ENCODE measurements at places on chromosomes 2 and 18.

- no peak for DNase-seq
Measured at GRCh38 chr2:163401481-163401880, 334.3 kb downstream of the FIGN start.

GRCh38 chr2:58866040-58866439, 624.9 kb upstream of the FANCL start:
- DNase-seq: no peak

- DNase-seq: no peak
Measured at GRCh38 chr2:54388076-54388475, 68.1 kb upstream of the SPTBN1 start.

DNA sequence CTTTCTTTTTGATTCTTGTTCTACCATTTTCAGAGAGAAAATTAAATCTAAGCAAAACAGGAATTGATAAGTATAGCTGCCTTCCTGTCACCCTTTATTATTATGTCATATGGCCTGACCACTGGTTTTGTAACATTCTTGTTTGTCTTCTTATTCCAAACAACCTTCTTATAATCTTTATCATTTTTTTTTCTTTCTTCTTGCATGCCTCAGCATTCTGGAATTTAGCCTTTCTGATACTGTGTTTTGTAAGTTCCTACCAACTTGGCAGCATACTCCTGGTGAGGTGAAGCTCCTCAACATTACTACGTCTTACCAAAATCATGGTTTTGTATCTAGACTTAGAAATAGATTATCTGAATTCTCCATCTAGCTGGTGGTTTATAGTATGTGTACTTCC, 199.2 kb downstream of the CAMKMT start:
- no peak for DNase-seq

- no peak for DNase-seq
Measured at GRCh38 chr2:19648583-19648982, 253.2 kb downstream of the TTC32 start.

GRCh38 chr18:13452388-13452811, 233.8 kb downstream of the LDLRAD4 start:
- no peak for DNase-seq

- DNase-seq: no peak
Measured at GRCh38 chr2:205073433-205074020, 528.3 kb downstream of the PARD3B start.

- DNase-seq: peak; percentile 63
Measured at GRCh38 chr18:11149441-11150270, at the start of gene PIEZO2. TSS of gene PIEZO2 (minus strand) at chr18:11149569. CDS start at chr18:11148588, 981 bp downstream.

DNA sequence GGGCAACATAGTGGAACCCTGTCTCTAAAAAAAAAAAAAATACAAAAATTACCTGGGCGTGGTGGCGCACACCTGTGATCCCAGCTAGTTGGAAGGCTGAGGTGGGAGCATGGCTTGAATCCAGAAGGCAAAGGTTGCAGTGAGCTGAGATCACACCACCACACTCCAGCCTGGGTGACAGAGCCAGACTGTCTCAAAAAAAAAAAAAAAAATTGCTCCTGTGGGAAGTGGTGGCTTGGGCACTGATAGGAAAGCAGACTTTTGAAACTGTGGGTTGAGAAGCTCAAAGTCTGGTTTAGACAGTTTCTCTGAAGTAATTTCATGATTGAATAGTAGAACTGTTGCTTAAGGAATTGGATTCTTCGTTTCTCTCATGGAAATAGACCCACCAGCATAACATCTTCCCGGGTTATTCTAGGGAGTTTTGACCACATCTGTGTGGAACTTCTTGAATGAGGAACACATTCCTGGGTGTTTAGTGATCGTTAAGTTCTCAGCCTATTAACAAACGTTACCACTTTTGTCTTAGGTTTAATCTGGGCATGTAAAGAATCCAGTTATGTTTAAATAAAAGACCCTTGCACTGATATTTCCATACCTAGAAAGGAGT, 33.5 kb downstream of the GRHL1 start:
- DNase-seq: no peak

GRCh38 chr2:121335294-121336290, 50.6 kb upstream of the TFCP2L1 start:
- no peak for DNase-seq
